Testis (tissue), 5 donors: ENCODE measurements at places on chromosomes 3 and 15.

- DNase-seq, result no peak
Measured at GRCh38 chr15:32933236-32933635, 215.4 kb downstream of the GREM1 start.

DNA sequence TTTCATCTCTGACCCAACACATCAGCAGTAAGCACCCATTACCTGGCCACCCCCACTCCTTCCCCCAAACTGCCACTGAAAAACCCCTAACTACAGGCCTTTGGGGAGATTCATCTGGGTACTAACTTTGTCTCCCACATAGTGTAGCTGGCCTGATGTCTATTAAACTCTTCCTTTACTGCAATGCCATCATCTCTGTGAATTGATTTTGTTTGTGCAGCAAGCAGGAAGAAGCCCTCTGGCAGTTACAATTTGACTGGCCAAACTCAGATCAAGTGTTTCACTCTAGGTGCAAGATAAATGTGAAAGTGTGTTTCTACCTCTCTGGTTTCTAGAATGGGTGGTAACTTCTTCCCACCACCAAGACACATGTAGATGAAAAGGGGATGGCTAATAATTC, 26.7 kb upstream of the OR5K4 start:
- no peak for DNase-seq

GRCh38 chr3:146883288-146883687, 278.1 kb upstream of the PLSCR5 start:
- no peak for DNase-seq

- no peak for DNase-seq
Measured at GRCh38 chr3:50119786-50120185, 31.1 kb downstream of the RBM5 start.

DNA sequence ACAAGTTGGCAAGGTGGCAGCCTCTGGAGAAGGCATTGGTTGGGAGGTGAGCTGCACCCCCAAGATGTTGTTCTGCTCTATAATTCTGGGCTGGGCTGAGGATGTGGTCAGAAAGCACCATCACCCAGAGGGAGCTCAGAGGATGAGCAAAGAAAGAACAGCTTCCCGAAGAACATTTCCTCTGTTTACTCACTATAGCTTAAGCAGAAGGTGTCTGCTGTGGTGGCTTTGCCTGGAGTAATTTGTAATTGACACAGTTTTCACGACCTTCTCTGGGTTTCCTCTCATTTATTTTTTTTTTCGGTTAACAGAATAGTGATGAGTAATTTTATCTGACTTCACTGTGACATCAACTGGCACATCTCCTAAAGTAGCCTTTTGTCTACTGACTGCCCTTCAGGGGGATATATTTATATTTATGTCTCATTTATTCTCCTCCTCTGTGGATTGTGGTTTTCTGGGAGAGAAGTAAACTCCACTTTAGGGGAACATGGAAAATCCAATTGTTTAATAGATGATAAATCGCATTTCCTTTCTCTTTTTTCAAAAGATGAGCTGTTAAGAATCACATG, 49.5 kb upstream of the ABHD17C start:
- DNase-seq, result no peak

DNA sequence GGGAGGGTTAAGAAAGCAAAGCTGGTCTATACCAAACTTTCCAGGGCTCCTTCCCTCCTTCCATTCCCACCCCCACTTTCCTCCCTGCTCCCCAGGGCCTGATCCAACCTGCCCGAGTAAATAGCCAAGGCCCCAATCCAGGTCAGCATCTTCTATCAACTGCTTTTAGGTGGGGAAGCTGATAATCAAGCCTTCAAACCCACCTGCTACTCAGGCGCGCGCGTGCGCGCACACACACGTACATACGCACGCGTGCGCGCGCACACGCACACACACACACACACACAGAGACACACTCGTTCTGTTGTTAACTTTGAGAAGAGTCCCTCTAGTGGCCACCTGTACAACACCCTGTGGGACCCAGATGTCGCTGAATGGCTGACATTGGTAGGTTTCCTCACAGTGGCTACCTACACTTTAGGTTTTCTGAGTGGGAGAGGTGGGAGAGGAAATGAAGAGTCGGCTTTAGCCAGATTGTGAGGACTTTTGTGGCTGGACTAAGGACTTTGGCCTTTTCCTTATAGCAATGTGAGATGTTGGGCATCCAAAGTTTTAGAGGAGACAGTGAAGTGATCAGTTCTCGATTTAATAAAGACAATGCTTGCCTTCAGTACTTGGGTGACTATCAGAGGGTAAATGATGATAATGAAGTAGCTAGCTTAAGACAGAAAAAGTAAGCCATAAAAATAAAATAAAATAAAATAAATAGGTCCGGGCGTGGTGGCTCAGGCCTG, 179.9 kb upstream of the C2CD4B start:
- peak; percentile 65 for DNase-seq

DNA sequence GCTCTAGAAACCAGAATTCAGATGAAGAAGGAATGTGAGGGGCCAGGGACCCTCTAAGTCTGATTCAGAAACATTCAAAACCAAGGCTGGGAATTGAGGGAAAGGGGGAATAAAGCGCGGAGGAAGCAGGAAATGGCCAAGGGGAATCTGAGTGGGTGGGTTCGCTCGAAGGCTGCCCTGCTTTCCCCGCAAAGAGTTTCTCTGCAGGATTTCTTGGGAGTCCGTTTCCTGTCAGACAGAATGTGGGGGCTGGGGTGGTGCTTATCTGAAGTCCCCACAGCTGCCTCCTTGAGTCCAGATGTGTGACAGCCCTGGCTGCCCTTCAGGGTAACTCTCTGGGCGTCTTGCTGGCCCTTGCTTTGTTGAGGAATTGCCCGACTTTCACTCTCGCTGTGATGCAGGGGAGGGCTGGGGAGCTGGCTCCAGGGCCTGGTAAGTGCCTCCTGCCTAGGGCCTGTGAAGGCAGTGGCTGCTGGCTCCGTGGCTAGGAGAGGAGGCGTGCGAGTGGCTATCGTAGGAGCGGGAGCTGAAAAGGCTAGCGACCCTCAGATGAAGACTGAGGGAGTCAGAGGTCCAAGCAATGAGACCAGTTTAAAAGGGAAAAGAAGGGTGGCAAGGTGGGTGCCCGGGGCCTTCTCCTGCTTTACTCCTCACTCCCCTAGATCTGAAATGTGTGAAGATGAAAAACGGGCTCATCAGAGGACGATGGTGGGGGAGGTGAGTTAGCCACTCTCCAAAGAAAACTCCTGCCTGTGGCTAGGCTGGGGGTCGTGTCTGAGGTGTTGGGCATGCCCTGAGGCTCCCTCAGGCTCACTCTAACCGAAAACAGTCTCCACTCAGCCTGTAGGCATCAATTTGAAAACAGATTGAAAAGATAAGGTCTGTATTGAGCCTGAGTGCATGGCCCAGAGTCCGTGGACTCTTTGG, 143.9 kb upstream of the UMPS start:
- DNase-seq, result no peak

DNA sequence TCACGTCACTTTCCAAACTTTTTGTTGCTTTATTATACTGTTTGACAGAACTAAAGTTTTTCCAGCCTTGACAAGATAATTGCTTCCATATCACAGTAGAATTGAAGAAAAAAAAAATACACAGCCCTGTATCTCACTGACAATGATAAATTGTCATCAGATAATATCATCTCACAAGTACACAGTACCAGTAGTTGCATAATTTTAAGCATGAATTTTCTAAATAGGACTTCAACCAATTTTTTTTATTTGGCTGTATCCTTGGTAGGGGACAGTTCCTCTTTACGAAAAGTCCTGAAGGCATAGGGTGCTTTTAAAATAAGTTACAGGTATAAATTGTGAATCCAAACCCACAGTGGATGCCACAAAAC, 230.7 kb downstream of the ATP8B4 start:
- no peak for DNase-seq

DNA sequence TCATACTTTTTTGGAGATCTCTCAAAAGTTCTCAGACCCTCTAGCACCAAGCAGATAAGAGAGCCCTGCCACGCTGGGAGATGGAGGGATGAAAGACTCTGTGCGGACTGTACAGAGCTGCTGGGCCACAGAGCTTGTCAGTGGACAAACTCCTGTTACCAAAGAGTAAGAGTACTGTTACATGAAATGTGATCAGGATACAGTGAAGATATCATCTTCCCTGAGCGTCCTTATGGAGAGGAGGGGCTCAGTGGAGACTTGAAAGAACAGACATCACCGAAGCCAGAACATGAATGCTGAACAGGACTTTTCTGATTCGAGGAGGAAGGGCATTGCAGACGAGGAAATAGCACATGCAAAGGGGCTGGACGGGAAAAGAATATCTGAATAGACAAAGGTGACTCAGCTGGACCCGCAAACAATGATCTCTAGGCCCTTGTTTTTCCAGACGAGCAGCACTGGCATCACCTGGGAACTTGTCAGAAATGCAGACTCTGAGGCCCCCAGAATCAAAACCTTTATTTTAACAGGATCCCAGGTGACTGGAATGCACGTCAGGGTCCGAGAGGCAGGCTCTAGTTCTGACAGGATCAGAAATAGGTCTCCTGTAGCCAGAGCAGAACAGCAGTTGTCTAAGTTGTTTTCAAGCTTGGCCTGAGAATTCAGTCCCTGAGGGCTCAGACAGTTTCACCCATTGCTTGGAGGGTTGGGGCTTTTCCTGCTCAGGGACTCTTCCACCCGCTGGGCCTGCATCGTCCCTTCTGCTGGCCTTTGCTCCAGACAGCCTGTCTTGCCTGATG, 277.9 kb downstream of the RPLP1 start:
- DNase-seq, result no peak

- no peak for DNase-seq
Measured at GRCh38 chr3:183481582-183481981, 53.2 kb upstream of the MCF2L2 start.

DNA sequence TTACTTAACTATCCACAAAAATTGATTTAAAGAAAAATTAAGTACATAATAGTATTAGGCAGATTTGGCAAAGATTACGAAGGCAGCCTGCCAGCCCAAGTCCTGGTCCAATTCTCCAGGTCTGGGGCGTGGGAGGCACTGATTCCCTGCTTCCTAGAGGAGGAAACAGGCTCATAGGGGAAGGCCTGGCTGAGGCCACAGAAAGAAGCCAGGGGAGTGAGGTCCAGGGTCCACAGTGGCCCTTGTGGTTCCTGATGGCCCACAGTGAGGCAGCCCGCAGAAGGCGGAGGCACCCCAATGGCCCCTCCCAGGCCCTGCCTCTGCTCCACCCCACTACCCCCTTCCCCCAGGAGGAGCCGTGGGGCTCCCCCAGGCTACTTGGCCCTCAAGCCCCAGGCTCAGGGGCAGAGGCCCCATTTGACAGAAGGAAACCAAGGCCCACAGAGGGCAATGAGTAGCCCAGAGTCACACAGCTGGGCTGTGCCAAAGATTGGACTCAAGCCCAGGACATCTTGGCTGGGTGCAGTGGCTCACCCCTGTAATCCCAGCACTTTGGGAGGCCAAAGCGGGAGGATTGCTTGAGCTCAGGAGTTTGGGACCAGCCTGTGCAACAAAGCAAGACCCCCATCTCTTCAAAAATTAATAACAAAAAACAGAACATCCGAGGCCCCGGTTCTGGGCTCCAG, 21.0 kb downstream of the H1-8 start:
- DNase-seq, result no peak

GRCh38 chr3:11290743-11291680, 18.8 kb downstream of the ATG7 start:
- no peak for DNase-seq

DNA sequence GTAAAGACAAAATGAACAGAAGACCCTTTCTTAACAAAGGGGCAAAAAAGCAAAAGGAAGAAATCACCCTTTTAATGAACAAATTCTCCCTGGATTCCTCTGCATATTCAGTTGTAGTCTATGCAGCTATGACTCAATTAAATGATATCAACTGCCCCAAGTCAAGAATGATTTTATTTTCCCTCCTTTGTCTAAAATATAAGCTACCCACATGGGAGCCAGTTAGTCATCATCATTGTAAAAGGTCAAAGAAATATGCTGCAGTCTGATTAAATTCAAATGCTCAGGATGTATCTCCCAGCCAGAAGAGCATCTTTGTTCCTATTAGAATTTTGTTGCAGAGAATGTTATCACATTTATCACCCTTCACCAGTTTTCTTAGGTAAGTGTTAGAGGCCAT, 84.0 kb downstream of the SST start:
- DNase-seq, result no peak

DNA sequence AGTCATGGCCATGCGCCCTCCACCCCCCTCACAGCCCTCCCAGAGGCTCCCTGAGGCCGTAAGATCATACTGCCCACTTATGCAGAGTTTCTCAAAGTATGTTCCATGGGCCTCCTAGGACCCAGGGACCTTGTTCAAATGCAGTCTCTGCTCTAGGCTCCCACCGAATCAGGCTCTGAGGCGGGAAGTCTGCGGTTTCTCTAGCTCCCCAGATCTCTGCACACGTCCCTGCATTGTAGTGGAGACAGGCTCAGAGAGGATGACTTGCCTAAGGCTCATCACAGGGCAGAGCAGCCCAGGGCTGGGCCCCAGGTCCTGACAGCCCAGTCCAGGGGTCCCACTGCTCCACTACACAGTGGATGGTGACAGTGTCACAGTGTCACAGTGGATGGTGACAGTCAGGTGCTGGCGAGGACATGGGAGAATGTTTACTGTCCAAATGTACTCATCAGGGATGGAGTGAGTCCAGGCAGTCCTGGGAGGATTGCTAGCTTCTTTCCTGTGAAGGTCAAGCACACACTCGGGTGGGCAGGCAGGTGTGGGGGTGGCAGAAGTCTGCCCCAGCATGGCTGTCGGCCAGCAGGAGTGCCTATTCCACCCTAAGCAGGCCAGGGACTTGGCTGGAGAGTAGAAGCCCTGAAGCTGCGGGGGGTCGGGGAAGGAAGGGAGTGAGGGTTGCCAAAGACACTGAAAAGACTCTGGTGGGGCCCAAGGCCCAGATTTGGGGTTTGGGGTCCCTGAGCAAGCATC, 12.4 kb downstream of the ANKRD63 start:
- peak; percentile 68 for DNase-seq

DNA sequence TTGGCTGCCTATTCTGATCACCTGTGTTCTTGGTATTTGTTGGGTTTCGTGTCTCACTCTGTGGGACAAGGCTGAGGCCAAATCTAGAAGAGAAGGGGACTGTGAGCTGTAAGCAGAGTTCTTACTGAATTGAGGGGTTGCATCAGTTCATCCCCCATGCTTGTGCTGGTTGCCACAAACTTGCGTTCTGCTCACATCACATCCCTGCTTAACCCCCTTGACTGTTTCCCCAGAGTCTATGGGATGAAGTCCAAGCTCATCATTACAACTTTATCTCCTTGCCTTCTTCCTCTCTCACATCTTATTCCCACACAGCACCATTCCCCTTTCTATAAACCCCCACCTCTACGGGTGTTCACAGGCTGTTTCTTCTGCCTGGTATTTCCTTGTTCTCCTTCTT, 143.8 kb upstream of the ABHD17C start:
- DNase-seq, result no peak

GRCh38 chr3:57892423-57892822, 115.8 kb upstream of the FLNB start:
- DNase-seq, result no peak

DNA sequence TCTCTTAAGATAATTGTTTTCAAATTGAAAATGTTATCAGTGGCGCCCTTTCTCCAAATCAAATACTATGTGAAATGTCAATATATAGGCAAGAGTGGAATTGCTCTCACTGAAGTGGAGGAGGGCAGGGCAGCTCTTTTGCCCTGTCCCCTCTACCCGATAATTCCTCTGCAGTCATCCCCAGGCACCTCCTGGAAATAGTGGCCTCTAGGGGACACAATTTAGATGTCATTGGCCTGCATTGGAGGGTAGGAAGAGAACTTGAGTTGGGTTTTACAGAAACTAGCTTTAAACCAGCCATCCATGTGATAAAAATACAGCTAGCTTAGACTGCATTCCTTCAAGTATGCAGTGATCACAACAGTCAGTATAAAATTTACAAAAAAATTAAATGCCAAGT, 288.9 kb downstream of the EDEM1 start:
- DNase-seq, result no peak
